ENCODE measurements at places on chromosomes 1 and 21.

GRCh38 chr1:204207136-204207616 is 6.6 kb downstream of the GOLT1A start:
- DNase-seq, result no peak

DNA sequence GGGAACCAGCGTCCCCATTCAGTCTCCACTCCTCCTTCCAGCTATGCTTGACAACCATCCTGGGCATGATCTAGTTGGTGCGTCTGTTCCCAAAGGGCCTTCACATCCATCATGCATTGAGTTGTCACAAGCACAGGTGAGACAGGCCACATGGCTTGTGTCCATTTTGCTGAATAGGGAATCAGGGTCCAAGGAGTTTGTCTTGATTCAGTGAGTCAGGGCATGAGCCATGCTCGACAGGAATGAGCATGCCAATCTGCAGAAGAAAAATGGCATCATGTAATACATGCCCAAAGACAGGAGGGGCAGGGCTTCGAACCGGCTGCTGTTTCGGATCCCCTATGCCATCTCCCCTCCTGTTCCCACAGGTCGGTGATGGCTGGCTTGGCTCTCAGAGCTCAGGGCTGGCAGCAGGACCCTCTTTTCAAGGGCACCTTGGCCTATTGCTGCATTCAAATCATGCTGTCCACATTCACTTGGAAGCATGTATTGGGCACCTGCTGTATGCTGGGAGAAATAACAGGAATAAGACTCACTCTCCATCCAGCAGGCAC is 44.5 kb downstream of the PKP1 start:
- DNase-seq, result no peak

- DNase-seq, result no peak
Observed at GRCh38 chr1:51919684-51920083, 41.2 kb upstream of the NRDC start.

DNA sequence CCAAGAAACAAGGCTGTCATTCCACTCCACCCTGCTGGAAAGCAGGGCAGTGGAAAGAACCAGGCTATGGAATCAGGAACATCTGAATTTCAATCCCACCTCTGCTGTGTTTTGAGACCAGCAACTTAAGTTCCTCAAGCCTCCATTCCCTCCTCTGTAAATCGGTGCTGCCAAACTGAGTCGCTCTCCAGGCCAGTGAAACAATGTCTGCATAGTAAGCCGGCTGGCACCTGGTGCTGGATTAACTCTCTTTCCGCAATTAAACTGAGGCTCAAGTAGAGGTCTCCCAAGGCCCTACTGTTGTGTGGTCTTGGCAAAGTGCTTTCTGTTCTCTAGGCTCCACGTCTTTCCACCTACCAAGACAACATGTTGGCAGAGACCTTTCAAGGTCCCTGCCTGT is 65.3 kb downstream of the SSBP3 start:
- no peak for DNase-seq

DNA sequence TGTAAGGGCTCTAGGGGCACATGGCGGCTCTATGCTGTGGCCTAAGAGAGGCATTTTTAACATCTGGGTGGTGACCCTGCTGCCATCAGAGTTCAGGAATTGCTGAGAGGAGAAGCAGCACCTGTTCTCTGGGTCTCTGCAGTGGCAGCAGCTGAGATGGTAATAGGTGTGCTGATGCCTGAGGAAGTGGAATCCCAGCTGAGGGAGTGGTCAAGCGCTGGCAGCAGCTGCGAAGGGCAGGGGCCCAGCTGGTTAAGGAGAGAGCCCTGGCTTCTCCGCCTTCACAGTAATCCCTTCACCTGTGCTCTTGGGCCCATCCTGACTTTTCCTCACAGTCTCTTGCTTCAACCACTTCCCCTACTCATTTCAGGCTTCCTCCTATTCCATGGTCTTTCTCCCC is 39.8 kb downstream of the GJA5 start:
- no peak for DNase-seq

GRCh38 chr1:81693316-81693715 is 107.4 kb upstream of the ADGRL2 start:
- no peak for DNase-seq

DNA sequence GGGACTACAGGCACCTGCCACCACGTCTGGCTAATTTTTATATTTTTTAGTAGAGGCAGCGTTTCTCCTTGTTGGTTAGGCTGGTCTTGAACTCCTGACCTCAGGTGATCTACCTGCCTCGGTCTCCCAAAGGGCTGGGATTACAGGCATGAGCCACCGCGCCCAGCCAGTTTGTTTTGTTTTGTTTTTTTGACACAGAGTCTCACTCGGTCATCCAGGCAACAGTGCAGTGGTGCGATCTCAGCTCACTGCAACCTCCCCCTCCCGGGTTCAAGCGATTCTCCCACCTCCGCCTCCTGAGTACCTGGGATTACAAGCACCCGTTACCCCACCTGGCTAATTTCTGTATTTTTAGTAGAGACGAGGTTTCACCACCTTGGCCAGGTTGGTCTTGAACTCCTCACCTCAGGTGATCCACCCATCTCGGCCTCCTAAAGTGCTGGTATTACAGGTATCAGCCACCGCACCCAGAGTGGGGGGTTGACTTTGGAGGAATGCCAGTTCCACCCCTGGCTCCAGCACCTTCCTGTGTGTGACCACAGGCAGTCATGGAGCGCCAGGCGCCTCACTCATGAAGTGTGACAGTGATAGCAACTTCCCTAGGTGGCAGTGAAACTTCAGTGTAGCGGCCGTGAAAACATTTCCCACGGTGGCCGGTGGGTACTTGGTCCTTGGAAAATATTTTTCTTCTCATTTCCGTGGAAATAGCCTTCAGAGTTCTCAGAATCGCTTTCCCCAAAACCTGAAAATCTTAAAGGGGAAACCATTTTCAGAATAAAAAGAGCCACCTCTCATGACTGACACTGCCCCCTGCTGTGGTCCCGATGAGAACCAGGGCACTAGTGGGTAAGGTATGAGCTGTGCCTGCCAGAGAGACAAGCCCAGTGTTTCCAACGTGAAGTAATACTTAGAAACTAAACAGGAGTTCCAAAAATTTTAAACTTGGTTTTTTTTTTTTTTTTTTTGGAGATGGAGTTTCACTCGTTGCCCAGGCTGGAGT is 48.6 kb downstream of the WDR4 start:
- no peak for DNase-seq

- no peak for DNase-seq
Observed at GRCh38 chr1:235867903-235868469, 1.3 kb upstream of the LYST start.

GRCh38 chr1:178060789-178061556 is 32.9 kb upstream of the RASAL2 start:
- DNase-seq, result peak; percentile 72

GRCh38 chr1:92298573-92299476 is at the start of the genes GLMN and RPAP2:
Gene GLMN (minus strand): TSS chr1:92298987. CDS start chr1:92297999, 988 bp downstream.
Gene RPAP2 (plus strand): TSS chr1:92299059. CDS start chr1:92299074, 15 bp downstream.
- DNase-seq, result peak; percentile 83

DNA sequence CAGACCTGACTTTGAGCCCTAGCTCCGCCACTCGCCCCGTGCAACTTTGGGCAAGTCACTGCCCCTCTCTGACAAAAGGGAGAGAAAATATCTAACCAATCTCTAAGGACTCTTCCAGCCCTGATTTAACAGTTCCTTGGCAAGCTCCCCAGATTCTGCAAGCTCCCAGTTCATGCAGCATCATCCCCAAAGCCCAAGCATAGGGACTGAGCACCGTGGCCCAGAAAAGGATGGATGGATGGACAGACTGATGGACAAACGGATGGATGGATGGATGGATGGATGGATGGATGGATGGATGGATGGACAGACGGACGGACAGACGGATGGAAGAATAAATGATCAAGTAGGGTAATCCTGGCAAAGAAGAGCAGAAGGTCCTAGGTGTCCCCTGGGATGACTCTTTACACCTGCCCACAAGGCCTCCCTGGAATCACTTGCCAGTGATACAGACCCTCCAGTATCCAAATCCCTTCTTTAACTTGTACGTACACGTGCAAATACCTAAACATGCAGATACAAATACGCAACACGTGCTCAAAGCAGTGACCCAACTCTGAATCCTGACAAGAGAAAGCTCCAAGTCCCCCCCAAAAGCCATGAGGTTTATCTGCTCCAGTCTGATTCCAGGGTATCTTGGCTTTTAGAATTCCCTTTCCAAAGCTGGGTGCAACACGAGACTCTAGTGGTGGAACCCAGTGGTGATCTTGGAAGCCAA is 16.0 kb downstream of the IFFO2 start:
- no peak for DNase-seq

- DNase-seq, result no peak
Observed at GRCh38 chr1:246179401-246179800, 327.7 kb downstream of the SMYD3 start.
